ENCODE measurements at places on chromosomes 1 and 21.

DNA sequence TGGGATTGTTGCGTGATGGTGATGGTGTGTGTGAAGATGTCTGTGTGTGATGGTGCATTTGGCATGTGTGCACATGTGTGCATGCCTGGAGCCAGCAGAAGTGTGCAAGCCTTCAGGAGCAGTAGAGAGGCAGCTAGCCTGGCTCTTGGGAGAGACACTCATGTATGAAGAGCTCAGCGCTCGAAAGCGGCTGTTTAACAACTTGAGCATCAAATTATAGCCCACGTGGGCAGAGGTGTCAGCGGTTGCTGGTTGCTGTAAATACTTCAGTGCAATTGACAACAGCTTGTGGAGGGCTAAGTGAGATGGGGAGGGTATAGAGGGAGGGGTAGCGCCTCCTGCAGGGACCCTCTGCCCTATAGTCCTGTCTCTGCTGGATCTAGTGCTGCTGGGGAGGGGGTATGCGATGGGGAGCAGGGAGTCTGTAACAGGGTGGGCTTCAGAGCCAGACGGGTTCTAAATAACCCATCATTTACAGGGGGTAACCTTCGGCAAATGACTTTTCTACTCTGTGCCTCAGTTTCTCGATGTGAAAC, 21.5 kb downstream of the FOXD2 start:
- no peak for DNase-seq

- DNase-seq: no peak
Measured at GRCh38 chr1:186297439-186298045, 77.5 kb downstream of the TPR start.

DNA sequence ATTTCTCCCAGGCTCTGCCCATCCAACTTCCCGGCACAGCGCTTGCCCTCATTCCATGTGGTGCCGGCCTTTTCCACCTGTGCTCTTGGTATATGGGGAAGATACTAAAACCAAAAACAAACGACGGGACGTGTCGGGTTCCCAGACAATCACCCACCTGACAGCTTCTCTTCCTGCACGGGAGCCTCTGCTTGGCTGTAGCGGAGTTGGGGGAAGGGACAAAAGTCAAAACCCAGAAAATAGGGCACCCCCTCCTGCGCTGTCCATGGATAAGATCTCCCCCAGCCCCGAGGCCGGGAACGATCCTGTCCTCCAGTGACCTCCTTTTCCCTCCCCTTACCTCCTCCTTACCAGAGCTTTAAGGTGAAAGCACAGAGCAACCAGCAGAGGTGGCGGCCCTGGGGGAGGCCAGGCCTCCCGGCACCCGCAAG, 640 bp downstream of the JTB start:
- DNase-seq: no peak

- no peak for DNase-seq
Measured at GRCh38 chr1:74857676-74858075, 124.7 kb downstream of the TYW3 start.

- DNase-seq: no peak
Measured at GRCh38 chr1:161274874-161275273, 16.3 kb downstream of the PCP4L1 start.
